ENCODE measurements at places on chromosomes 13 and 19.
A peak's percentile ranks its signal among the peaks of the same experiment; 100 is the strongest.

DNA sequence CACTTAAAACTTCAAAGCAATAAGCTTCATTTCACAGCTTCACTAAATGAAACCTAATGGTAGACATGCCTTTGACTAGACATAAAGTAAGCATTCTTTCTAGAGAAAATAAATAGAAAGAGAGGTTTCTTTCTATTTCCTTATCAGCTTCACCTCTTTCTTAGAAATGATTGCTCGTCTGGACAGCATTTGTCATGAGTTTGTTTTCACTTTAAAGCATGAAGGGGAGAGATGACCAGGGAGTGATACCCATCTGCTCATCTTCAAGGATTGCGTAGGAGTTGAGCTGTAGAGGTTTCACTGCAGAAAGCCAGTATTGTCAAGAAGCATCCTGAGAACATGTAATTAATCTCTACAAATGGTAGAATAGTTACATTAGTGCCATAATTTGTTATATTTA, 61.3 kb downstream of the COL4A2 start:
- DNase-seq = no peak

GRCh38 chr13:74575729-74576125, 441.5 kb upstream of the KLF12 start:
- DNase-seq = peak; percentile 89

GRCh38 chr13:89514534-89515312, 1832.8 kb upstream of the MIR17HG start:
- DNase-seq = no peak

DNA sequence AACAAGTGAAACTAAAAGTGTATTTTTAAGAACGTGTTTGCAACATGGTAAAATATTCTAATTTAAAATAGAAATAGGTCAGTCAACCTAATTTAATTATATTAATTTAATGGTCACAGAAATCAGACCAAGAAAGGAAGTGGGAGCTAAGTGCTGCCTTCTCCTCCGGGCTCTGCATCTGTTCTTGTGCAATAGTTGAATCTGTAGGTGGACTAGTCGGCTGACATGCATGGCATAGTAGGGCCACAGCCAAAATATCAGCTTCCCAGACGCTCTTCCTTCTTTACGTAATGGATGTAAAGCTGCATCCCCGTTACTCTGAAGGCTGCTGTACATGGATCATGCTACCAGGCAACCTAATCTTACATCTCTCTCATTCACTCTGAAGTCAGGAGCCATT, 47.3 kb downstream of the COL4A1 start:
- DNase-seq = no peak

DNA sequence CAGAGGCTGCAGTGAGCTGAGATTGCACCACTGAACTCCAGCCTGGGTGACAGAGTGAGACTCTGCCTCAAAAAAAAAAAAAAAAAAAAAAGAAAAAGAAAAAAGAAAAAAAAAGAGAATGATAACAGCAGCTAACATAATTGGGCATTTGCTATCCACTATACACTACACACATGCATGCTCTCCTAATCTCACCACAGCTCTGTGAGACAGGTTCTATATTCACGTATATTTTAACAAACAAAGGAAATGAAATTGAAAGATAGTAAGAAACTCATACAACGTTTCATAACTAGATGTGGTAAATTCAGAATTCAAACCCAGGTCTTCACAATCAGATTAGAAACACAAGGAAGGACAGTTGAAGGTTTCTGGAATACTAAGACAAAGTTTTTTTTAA, 265.7 kb downstream of the DIAPH3 start:
- no peak for DNase-seq

DNA sequence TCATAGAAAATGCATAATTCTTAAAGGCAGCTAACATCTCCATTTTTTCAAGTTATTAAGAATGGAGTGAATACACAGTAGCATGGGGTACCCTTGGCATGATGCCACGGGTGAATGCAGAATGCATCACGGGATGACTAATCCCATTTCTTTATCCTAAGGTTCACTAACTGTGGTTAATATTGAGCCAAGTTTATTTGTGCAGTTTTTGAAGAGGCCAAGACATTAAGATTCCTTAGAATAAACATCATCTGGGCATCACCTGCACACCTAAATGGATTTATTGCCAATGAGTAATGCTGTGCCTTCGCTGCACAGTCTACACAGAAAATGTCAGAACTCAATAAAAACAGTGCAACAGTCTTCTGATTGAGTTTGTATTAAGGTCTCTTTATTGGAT, 333.1 kb downstream of the GPC6 start:
- DNase-seq = no peak

DNA sequence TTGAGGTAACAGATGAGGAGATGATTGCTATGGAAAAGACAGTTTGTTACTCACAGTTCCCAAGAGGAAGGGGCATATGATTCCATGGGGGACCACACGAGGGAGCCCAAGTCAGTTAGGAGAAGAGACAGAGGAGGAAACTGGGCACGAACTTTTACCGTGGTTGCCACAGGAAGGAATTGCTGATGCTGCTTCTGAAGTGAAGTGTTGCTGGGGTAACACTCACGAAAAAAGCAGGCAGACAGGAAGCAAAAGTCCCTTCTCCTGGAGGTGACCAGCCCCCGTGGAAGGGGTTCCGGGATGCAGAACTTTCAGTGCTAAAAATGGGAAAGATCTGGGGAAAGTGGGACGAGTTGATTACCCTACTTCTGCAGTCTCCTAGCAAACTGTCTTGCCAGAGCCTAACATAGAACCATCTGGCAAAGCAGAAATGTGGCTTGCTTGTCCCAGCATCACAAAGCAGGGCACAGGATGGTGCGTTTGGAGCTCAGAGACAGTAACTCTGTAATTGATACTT, 35.4 kb upstream of the MAP3K10 start:
- DNase-seq = no peak

GRCh38 chr19:5652261-5652660, 28.1 kb downstream of the MICOS13 start:
- DNase-seq = no peak

GRCh38 chr13:45196622-45197021, 4.2 kb downstream of the KCTD4 start:
- DNase-seq = no peak

DNA sequence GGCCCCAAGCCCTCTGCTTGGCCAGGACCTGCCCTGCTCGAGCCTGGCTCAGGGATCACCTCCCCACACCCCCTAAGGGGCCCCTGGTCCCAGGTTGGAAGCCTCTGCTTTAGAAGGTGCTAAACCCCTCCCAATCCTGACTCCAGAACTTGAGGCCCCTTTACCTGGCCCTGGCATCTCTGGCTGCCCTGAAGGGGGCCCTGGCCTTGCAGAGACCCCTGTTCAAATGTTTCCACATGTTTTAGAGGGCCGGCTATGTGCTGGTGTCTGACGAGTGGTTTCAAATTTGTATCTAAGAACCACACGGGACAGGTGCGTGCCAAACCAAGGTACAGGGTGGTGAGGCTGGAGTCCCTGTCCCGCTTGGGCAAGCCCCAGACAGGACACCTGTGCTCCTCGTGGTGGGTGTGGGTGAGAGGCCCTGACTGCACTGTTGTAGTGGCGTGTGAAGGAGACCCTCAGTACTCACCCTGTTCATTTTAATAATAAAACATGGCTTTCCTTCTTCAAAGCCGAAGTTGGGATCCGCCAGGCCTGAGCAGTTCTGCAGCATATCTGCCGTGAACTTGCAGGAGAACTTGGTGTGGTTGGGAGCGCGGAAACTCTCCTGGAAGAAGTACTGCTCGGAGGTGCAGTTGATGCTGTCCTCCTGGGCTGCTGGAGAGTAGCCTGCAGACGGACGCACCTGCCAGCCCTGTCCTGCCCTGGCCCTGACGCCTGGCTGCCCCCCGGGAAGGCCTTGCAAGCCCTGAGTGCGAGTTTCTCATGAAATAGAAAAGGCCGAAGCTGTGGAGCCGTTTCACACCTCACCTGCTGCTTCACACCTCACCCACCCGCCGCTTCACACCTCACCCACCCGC, 5.4 kb downstream of the ATP4B start:
- DNase-seq = peak; percentile 26

DNA sequence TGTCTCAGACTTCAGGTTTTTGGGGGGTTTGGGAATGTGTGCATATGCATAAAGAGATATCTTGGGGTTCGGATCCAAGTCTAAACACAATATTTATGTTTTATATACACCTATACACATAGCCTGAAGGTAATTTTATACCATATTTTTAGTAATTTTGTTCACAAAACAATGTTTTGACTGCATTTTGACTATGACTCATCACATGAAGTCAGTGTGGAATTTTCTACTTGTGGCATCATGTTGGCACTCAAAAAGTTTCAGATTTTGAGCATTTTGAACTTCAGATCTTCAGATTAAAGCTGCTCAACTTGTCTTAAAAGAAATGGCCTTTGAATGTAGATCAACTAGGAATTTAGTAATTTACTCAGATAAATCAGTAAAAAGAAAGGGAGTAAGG, 712.9 kb upstream of the GPC6 start:
- DNase-seq = no peak

DNA sequence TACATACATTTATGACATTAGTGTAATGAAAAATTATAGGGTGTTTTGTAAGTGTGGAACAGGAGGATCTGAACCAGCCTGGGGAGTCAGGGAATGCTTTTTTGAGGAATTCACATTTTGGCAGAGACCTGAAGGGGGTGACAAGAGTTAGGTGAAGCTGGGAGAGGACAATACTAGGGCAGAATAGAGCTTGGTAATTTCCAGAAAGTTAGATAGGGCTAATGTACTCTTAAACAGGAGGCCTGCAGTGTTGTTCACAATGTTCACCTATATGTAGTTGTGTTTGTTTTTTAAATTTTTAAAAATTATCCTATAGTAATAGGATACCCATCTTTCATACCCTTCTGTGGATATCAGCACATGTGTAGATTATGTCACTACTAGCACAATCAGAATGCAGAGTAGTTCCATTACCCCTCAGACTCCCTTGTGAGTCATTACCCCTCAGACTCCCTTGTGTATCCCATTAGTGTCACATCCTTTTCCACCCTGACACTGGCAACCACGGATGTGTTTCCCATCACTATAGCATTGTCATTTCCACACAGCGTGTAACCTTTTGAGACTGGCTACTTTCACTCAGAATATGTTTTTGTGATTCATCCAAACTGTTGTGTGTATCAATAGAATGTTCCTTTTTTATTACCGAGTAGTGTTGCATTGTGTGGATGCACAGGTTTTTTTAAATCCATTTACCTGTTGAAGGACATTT, 43.1 kb downstream of the PCCA start:
- DNase-seq = no peak

DNA sequence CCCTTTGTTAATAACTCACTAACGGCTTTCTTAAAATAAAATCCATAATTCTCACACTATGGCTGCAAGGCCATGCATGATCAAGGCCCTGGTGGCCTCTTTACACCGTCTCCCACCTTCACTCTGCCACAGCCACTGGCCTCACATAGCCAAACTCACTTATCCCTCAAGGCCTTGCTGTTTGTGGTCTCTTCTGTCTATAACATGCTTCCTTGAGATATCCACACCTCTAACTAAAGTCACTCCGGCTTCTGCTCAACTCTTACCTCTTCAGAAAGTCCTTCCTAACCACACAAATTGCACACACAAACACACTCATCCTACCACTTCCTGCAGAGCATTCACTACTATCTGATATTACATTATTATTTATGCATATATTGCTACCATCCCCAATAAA, 262.5 kb downstream of the DIAPH3 start:
- no peak for DNase-seq

DNA sequence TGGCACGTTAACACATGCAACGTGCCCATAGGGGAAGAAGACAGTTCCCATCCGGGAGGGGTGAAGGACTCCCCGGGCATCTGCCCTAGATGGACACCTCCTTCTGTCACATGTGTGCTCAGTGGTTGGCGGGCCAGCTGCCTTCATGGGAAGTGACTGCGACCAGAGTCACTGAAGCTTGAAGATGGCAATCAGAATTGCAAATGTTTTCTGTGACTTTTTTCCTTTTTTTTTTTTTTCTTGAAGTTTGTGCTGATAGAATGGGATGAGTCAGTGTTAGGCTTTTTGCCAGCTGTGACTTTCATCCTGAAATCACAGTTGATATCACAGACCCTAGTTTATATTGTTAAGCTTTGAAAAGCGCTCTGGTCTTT, 109.2 kb upstream of the MCF2L start:
- DNase-seq = no peak

DNA sequence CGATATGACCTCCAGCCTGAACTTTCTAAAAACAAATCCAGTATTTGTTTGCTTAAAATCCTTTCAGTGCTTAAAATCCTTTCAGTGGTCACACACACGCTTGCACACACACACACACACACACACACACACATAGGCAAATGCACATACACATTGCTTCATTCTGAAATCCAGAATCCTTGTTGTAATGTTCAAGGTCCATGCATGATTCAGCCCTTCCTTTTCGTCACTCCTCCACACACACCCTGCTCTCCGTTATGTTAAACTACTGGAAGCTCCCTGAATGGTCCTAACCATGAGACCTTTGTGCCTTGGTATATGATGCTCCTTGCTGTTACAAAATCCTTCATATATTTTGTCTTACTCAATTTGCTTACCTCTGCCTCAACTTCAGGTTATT, 44.9 kb downstream of the SERTM1 start:
- no peak for DNase-seq

GRCh38 chr13:113400621-113401451, 36.9 kb upstream of the GRTP1 start:
- DNase-seq = peak; percentile 65

GRCh38 chr13:39374741-39375189, 228.2 kb downstream of the LHFPL6 start:
- no peak for DNase-seq

DNA sequence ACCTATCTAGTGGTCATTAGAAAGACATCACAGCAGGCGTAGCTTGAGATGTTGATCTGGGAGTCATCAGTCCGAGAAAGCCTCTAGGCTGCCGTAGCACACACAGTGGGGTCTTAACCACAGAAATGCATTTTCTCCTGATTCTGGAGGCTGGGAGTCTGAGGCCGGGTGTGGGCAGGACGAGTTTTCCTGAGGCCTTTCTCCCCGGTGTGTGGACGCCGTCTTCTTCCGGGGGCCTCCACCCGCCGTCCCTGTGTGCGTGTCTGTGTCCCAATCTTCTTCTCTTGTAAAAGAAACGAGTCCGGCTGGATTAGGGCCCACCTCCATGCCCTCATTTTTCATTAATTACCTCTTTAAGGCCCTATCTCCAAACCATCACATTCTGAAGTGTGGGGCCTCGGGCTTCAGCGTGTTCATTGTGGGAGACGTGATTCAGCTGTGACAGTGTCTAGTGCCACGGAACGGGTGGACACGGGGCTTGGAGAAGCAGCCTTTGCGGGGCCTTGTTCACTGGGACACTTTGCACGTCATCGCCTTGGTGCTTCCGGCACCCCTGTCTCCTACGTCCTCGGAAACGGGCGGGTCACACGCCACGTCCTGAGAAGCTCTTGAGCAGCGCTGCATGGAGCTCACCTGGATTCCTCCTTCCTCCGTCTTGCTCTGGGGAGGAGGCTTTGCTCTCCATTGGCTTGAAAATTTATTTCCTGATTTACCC, 208.9 kb upstream of the SOX1 start:
- no peak for DNase-seq

- no peak for DNase-seq
Measured at GRCh38 chr13:76828316-76828741, 57.9 kb downstream of the KCTD12 start.

- DNase-seq = no peak
Measured at GRCh38 chr13:67097892-67098452, 132.2 kb downstream of the PCDH9 start.

- DNase-seq = no peak
Measured at GRCh38 chr19:58548859-58549663, 5.2 kb downstream of the TRIM28 start.

- no peak for DNase-seq
Measured at GRCh38 chr13:78826312-78826711, 167.4 kb upstream of the OBI1 start.

- DNase-seq = no peak
Measured at GRCh38 chr19:36257520-36257876, 42.6 kb downstream of the ZNF146 start.

All from left forelimb (tissue), 1 donor.